ENCODE measurements at places on chromosomes 5 and 9.
A peak's percentile ranks its signal among the peaks of the same experiment; 100 is the strongest.

DNA sequence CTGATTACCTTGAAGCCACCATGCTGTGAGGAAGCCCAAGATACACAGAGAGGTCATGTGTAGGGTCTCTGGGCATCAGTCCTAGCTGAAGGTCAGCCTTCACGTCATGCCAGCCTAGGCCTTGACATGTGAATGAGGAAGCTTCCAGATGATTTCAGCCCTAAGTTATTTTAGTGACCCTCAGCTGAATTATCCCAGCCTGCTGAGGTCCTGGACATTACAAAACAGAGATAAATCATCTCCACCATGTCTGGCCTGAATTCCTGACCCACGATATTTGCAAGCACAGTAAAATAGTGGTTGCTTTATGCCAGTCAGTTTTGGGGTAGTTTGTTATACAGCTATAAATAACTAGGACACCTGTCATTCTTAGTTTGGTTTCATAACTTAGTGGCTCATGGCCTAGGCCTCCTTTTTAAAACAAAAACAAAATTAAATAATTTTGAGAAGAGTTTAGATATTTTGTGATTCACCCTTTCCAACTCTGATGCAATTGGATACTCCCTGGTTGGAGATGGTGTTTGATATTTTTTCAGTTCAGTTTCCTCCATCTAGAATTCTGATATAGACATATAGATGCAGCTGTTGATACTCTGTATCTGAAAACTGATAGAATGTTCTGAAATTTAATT, 571.3 kb upstream of the CLINT1 start:
- no peak for DNase-seq

DNA sequence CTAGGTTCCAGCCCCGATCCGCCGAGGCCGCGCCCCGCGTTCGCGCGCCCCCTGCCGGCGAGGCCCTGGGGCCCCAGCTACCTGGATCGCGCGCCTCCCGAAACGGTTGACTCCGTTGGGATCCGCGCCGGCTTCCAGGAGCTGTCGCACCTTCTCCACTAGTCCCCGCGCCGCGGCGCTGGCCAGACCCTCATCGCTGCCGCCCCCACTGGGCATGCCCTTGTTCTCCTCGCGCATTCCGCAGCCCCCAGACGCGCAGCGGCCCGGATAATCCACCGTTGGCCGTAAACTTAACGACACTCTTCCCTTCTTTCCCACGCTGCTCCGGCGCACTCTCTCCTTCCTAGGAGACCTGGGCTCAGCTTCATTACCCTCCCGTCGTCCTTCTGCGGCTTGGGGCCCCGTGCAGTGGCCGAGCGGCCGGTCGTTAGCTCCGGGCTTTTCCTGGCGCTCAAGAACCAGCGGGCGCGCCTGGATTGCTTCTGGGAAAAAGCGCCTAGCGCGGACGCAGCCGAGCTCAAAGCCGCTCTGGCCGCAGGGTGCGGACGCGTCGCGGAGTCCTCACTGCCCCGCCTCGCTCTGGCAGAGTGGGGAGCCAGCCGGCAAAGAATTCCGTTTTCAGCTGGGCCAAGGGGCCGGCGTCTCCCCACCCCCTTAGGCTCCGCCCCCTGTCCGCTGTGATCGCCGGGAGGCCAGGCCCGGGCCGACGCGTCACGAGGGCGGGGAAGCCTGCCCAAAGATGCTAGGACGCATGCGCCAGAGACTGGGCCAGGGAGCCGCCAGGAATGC, at the start of gene CDKN2B:
Gene CDKN2B, minus strand, starts transcription at position 589 of the 789 bp plus-strand sequence. Its CDS starts 352 bp downstream, at position 237.
- peak; percentile 97 for DNase-seq

DNA sequence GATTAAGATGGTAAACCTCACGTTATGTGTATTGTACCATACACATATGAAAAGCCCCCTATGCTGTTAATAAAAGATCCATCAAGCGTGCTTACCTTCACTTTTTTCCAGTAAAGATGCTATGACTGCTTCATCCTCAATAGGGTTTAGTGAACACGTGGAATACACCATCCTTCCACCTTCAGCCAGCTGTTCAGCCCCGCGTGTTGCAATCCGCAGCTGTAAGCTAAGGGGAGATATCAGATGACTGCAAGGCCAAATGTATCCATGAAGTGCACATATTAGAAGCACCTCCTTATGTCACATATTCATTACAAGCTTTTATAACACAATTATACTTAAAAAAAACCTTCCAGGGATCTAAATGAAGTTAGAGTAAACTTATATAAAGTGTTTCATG, 16.2 kb downstream of the NSUN2 start:
- no peak for DNase-seq

DNA sequence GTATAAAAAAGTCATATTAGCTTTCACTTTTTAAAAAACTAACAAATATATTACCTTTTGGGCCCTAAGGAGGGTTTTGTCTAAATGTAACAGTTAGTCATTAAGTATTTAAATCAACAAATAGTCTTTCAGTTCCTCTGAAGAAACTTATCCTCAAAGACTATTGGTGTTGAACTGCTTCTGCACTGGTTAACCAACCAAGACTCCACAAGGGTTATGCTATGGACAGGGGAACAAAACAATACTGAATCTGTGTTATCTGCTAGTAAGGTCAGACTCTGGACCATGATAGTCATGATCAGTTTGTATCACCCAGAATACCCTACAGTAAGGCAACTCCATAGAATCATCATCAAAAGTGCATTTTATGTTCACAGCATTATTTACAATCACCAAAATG, 42.4 kb downstream of the SETX start:
- no peak for DNase-seq

- DNase-seq, result no peak
Observed at GRCh38 chr5:180161420-180162303, 47.3 kb downstream of the RASGEF1C start.

- no peak for DNase-seq
Observed at GRCh38 chr5:73182307-73182706, 9.3 kb downstream of the TMEM174 start.

GRCh38 chr9:84339962-84340361, 596 bp downstream of the SLC28A3 start:
- no peak for DNase-seq

DNA sequence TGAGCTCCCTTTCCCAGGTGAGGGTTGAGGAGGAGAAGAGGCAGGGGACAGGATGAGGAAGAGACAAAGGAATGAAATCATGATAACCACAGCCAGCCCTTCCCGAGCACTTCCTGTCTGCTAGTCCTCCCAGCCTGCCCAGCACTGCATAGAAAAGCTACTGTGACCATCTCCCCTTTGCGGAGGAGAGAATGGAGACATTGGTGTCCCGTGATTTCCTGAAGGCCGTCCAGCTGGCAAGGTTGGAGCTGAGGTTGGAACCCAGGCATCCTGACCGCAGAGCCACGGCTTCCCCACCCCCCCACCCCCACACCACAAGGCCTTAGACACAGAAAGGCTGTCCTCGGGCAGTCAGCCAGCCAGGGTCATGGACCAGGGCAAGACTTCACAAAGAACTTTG, 131.1 kb upstream of the ICE1 start:
- DNase-seq, result no peak

GRCh38 chr5:57408714-57409113, 73.9 kb downstream of the ACTBL2 start:
- no peak for DNase-seq

DNA sequence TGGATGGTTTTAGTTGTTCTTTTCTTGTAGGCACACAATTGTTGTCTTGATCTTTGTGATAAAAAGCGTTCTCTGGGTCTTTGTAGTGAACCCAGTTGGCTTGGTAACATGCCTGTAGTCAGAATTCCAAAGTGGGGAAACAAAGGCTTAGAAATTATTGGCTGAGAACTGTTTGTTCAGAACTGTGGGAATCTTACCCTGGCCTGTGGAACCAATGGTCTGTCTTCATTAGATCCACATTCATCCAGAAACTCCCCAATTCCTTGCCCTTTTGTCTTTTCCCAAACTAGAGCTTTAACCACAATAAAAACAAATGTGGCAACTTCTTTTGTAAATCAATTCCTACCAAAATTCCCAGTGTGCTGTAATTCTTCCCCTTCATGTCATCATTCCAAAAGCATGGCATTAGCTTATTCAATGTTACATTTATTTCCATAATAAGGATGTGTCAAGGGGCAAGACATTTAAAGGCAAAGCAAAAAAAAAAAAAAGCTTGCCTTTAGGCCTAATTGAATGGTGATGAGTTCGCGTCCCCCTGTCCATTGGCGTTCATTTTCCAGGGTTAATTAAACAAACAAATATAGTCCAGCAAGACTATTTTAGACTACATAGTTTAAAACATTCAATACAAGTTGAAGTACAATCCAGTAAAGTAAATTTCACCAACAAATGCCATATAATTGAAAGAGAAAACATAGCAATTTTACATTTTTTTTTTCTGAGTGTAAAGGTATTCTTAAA, 249.8 kb upstream of the ZNF608 start:
- no peak for DNase-seq

DNA sequence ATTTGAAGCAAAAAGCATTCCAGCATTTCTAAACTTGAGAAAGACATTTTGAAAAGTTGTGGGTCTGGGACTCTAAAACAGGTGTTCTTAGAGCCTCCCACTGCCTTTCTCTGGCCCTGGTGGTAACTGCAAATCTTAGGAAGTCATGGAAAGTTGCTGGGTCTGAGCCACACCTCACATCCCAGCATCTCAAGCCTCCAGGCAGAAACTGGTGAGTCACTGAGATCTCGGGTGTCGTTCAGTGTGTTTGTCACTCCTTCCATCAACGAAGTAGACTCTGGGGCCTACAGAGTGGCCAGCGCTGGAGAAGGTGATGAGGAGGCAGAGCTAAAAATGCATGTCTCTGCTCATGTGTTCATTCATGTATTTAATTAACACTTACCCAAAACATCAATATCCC, 59.6 kb upstream of the C5orf58 start:
- DNase-seq, result no peak

DNA sequence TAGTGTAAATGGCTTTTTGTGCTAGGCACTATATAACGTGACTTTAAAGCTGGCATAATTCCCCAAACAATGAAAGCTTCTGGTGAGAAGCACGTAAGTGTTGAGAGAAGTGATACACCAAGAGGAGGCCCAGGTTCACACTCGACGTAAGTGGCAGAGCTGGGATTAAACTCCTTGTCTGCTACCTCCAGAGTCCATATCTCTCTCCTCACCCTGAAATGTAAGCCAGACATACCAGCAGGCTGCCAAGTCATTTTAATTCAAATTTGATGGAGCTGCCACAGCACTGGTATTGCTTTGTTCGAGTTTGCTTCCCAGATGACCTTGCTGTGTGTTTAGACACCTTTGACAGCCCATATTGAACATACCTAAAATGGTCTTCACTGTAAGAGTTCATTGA, 319.7 kb downstream of the GLIS3 start:
- DNase-seq, result no peak

GRCh38 chr5:42993516-42994245, 46.4 kb downstream of the ANXA2R start:
- DNase-seq, result peak; percentile 80

- peak; percentile 97 for DNase-seq
Observed at GRCh38 chr5:172150514-172151425, 37.3 kb downstream of the STK10 start.

GRCh38 chr5:112205846-112206245, 213.2 kb downstream of the EPB41L4A start:
- DNase-seq, result no peak

DNA sequence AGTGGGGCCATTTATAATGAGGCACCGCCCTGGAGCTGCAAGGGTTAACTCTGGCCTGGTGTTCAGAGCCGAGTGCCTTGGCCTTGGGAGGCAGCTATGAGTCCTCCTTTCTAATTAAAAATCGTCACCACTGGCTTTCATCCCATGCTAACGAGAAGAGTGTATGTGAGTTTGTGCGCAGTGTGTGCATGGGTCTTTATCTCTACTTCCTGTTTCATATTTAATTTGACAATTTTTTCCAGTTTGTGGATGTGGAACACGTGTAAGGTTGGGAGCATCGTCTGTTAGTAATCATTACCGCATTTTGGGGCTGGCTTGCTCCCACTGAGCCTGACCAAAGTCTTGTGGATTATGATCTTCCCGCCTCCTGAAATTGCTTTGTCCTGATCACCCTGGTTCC, 76.4 kb downstream of the NDFIP1 start:
- DNase-seq, result no peak

GRCh38 chr9:76650692-76651091, 113.5 kb upstream of the PCA3 start:
- peak; percentile 13 for DNase-seq

- no peak for DNase-seq
Observed at GRCh38 chr5:20017021-20017420, 29.0 kb upstream of the CDH18 start.

GRCh38 chr5:132640613-132641012, 17.4 kb upstream of the IL13 start:
- DNase-seq, result no peak

DNA sequence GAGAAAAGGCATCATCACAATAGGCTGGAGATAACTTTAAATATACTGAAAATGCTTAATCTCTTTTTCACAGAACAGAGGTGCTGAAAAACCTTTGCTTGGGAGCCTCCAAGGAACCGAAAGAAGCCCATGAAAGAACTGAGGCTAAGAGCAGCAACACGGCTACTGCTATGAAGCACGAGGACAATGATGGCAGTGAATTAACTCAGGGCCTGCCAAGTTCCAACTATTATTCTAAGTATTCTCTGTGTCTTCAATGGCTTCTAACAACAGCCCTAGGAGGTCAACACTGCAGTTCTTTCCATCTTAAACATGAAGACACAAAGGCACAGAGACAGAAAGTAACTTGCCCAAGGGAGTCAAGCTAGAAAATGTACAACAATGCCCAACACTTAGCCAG, 293.0 kb upstream of the DAP start:
- DNase-seq, result no peak

DNA sequence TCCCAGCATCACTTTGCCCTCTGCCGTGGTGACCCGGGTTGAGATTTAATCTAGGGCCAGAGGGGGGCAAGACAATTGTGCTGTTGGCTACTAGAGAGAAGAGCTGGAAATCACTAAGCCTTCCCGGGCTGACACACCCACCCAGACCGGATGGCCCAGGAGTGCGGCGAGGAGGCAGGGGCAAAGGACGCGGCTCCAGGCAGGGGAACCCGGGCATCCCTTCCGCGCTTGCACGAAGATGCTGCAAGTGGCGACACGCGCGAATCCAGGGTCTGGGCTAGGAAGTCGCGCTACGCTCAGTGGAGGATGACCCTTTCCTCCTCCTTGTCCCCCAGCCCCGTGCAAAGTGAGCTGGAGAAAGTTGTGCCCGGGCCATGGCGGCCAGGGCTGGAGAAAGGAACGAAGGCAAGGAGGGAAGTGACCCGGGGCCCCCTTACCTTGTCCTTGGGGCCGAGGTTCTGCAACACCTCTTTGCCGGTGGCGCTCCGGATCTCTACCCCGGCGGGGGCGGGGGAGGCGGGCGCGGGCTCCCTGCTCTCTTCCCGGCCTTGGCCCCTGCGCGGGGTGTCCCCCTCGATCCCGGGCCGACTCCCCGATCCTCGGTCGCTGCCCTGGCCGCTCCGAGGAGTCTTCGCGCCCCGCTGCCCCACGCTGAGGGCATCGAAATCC, 693 bp downstream of the DPYSL3 start:
- DNase-seq, result no peak
